ENCODE measurements at places on chromosomes 7 and 10.

GRCh38 chr10:103966671-103967447, at the start of gene SLK:
TSS of gene SLK (plus strand) at chr10:103967140. CDS start at chr10:103967746, 606 bp downstream.
- DNase-seq, result no peak

DNA sequence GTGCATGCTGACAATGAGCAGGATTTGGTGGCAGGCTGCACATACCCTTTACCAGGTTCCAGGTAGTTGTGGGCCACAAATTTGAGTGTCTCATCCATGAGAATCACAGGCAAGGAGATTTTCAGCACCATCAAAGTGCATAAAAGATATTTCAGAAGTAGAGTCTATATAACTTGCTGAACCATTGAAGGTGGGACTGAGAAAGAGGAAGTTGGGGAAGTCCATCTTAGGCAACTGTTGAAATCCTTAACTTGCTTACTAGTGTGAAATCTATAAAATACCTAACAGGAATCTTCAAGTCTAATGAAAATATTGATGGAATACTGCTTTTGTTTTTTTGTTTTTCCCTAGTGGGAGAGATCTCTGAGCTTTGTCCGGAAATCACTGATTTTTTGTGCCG, 325.1 kb upstream of the PLXDC2 start:
- DNase-seq, result no peak

DNA sequence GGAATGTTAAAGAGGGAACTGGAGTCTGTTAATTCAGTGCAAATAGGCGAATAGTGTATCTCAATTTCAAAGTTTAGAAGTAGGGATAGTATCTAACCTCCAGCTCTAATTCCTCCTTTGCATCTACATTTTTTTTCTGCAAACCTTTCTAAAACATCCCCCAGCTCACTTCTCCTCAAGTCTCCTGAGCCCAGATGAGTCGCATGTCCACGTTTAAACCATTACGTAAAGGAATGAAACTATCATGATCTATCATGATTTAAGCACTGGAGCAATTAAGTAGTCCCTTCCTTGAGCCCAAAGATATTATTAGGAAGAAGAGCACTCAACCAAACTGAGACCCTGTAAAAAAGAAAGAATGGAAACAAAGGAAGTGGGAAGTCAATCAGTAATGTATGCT, 29.9 kb downstream of the GPR22 start:
- DNase-seq, result no peak

- DNase-seq, result no peak
Observed at GRCh38 chr7:100349757-100350156, 8.2 kb upstream of the PILRB start.

GRCh38 chr10:63633677-63634487, 112.7 kb downstream of the REEP3 start:
- no peak for DNase-seq

DNA sequence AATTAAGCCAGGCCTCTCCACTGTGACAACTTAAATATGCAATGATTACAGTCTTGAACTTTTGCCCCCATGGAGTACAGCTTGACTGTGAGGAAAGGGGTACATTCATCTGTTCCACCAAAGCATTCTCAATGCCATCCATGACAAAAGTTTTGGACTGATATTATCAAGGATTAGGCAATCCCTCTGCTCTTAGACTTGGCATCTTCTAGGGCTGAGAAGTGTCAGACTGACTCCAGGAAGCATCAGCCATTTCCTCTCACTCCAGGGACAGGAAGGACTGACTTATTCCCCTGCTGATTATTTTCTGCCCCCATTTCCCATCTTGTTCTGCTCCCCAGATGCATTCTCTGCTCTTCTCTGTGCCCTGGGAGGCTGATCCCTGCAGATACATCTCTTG, 69.7 kb downstream of the ZNF365 start:
- no peak for DNase-seq

DNA sequence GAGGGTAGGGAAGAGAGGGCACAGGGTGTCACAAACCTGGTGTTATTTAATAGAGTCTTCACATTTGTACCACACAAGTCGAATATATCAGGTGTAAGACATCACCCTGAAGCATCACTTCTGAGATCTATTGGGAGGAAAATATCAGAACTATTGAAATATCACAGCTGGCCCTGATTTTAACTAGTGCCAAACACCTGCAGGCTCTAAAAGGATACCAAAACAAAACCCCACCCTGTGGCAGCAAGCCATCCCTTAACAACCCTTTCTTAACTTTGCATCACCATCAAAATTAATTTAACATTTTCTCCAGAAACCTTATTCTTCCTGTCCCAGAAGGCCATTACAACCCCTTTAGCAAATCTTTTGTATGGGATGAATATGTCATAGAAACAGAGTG, 365.4 kb downstream of the SUGCT start:
- no peak for DNase-seq

Measured in non-pigmented ciliary epithelial cell (primary cell).